NCI-H1105 (cell line): ENCODE measurements at places on chromosomes 6 and 20.

DNA sequence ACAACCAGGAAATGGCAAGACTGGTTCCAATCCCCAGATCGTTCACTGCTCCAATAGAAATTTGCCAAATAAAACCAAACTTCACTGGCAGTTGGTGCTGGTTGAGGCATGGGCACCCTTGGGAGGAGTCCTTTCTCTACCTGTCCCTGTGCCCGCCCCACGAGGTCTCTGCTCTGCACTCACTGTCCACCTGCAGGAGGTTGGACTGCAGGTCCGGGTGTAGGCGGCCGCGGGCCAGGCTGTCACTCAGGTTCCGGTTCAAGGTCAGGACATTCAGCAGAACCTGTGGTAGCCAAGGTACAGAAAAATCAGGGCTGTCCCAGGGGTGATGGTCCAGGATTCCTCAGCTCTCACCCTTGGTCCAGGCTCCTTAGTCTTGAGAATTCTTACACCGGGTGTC, 22.9 kb downstream of the GGT7 start:
- no peak for DNase-seq

GRCh38 chr20:7420345-7420744, 519.9 kb downstream of the HAO1 start:
- DNase-seq: no peak

DNA sequence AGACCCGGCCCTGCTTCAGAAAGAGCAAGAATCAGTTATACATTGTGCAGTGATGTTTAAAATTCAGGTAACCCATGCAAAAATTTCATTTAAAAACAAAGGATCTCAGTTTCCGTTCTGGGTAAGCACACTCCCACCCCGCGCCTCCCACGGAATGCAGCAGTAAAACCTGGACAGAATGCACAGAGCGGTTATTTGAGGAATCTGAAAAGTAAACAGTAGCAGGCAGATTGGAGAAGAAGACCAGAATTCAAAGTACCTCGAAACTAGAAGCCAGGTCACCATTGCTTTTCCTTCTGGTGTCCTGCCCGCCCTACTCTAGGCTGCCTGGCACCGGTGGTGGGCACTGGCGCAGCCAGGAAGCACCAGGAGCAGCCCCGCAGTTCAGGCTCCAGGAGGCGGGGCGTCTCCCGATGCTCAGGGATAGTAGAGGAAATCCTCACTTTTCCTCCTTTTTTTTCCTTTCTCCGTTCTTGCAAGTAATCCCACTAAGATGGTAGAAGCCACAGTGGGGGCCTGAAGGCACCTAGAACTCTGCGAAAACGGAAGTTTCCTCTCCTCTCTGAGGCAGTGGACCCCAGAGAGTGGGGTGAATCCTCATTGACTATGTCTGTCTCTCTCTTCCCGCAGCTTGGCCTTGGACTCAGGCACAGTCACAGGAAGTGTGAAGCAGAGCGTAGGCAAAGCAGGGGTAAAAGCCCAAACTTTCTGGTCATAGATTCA, 28.3 kb downstream of the METTL24 start:
- no peak for DNase-seq

- DNase-seq: no peak
Observed at GRCh38 chr6:57255451-57256169, 33.5 kb upstream of the RAB23 start.

DNA sequence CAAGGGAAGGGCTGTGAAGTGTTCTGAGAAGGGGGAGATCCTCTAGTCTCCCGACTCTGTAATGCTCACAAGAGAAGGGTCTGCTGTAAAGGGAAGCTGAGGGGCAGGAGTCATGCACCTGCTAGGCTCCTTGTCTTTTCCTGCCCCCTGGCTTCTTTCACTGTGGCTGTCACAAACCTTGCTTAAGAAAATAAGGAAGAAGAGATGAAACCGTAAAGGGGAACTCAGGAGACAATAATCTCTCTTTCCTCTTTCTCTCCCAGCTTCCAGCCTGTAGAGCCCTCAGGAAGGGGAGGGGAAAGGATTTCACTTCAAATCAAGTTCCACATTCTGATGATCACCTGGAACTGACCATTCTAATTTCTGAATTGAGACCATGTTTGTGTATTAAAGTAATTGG, 26.3 kb downstream of the SLC13A3 start:
- no peak for DNase-seq

DNA sequence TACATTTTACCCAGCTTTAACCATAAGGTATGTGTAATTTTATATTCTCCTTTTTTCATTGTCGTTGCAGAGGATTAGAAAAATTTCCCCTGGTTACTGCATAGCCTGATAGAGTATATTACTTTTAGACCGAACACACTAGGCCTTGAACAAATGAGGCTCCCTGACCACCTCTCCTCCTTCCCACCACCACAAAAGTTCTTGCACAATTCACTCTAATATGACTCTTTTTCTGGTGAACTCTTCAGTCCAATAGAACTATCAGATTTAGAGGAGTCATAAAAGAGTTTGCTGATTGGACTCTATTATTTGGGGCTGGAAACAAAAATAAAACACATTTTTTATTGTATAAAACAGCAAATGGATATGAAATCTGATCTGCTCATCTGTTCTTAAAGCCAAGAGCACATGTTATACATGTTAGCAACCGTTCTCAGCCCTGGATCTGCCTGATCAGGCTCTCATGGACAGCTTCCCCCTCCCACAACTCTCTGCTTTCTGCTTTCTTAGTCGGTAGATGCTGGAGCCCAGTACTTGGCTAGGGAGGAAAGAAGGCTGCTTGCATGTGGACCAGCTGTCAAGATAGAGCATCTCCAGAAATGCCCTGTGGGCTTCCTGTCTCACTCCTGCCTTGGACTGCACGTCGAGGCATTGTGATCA, 83.5 kb downstream of the CD164 start:
- DNase-seq: no peak

- no peak for DNase-seq
Observed at GRCh38 chr6:57127763-57128162, 37.8 kb downstream of the ZNF451 start.

GRCh38 chr6:37103169-37104039, 66.5 kb upstream of the PIM1 start:
- peak; percentile 92 for DNase-seq

DNA sequence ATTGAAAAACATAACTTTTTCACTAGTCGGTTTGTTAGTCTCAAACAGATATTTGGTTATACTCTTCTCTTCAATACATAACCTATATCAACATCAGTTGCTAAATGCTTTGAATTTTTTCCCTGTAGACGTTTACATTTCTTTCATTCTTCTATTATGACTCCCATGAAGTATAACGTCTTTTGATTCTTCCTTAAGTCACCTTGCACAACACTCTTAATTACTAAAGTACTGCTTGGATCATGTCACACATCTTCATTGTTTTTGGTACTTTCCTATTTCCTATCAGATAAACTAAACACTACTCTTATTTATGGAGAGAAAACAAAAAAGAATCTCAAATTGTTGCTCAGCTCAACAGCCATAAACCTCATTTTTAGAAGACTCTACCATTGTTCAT, 23.0 kb upstream of the BMP5 start:
- DNase-seq: no peak

GRCh38 chr20:39717936-39718335, 755.8 kb downstream of the DHX35 start:
- no peak for DNase-seq

- no peak for DNase-seq
Observed at GRCh38 chr20:59316911-59317731, 16.7 kb downstream of the EDN3 start.

DNA sequence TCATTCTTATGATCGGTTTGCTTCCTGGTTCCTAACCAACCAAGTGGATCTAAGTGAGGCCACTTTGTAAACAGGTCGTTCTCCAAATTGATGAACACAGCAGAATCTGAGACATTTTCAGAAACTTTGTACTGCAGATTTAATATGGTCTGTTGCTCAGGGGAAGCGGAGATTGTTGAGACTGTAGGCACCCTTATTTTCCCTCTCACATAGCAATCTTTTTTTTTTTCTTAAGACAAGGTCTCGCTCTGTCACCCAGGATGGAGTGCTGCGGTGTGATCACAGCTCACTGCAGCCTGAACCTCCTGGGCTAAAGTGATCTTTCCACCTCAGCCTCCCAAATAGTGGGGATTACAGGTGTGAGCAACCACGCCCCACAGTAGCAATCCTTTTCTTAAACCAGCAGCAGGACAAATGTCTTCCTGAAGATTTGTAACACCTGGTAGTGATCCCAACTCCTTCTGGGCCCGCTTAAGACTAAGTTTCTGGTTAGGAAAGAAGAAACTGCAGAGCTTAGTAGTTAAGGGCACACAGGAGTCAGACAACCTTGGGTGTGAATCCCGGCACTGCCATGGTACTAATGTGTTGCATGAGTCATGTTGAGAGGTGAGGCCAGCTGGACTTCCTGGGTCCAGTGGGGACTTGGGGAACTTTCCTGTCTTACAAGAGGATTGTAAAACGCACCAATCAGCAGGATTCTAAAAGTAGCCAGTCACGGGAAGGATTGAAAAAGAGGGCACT, 48.4 kb upstream of the EZR start:
- no peak for DNase-seq

- no peak for DNase-seq
Observed at GRCh38 chr6:79193971-79194370, 40.5 kb downstream of the HMGN3 start.

- DNase-seq: no peak
Observed at GRCh38 chr6:22457996-22458395, 111.4 kb upstream of the HDGFL1 start.

- DNase-seq: no peak
Observed at GRCh38 chr6:50849796-50850180, 31.1 kb downstream of the TFAP2B start.

GRCh38 chr20:23889775-23890187, 10.2 kb upstream of the CST5 start:
- DNase-seq: no peak

DNA sequence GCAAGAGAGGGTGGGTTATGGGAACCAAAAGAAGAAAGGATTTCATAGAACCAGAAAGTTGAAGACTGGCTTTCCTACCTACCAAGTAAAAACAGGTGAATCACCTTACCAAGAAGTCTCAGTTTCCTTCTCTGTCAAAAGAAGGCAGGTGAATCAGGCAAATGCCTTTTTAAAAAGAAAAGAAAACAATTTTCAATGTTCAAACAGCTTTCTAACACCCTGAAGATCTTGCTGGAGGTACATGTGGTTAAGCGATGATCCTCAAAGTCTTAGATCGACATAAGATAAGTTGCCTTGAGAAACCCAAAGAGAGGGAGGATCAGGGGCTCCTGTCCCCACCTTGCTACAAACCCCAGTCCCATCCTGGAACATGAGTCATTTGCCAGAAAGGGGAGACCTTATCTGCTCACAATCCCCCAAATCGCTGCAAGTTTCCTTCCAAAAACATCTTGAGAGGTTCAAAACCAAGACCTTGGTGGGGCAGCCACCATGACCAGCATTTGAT, 71.6 kb downstream of the NFATC2 start:
- no peak for DNase-seq

GRCh38 chr6:168232062-168232461, 87.5 kb downstream of the DACT2 start:
- no peak for DNase-seq

DNA sequence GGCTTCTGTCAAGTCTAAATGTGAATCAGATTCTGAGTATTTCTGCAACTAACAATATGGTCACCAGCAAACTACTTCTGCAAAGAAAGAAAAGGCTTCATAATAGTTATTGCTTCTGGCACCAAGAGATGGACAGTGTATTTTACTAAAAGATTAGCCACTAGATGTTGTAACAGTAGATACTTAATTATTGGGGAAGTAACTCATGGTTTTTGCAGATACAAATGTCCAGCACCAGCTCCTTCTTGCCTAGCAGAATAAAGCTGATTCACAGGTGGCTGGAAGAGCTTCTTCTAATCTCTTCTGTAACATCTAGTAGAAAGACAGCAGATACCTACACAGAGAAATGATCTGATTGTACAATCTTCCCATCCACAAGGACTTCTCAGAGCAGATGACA, 21.2 kb downstream of the ATXN1 start:
- no peak for DNase-seq

- no peak for DNase-seq
Observed at GRCh38 chr6:39051399-39052122, 3.0 kb downstream of the GLP1R start.

GRCh38 chr20:61048302-61048701, 203.8 kb upstream of the CDH4 start:
- DNase-seq: no peak

DNA sequence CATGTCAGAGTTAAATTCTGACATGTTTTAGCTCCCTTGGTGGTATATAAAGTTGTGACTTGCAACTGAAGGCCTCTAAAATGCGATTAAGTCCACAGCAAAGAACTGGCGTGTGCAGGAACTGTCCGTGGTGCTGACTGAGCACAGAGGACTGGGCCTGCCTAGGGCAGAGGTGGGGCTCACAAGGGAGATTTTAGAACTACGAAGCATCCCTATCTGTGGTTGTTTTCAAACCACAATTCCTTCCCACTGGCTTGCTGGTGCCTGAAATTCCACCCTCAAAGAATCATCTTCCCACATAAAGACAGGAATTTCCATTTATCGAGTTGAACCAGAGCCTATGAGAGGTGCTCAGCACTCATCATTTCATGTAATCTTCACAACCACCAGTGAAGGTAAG, 30.1 kb downstream of the RIMS4 start:
- DNase-seq: no peak

GRCh38 chr6:134267917-134268361, 50.0 kb downstream of the SGK1 start:
- peak; percentile 45 for DNase-seq
